ENCODE measurements at places on chromosomes 12 and 14.
A peak's percentile ranks its signal among the peaks of the same experiment; 100 is the strongest.

GRCh38 chr12:101328917-101329316 is 49.0 kb downstream of the UTP20 start:
- no peak for DNase-seq

DNA sequence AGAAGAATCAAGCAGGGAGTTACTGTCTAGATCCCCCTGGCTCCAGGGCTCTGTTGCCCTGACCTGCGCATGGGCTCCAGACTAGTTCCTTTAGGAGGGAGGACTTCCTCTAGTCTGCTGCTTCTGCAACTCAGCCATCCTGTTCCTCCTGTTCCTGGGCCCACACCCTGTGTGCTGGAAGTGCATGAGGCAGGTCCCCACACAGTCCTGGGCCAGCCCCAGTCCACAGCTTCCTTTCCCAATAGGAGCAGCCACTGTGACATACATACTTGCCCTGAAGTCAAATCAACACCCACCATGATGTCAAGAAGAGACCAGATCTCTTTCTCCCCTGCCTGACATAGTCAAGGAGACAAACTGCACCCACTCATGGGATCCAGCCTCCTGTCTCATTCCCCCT is 1.3 kb downstream of the SDR9C7 start:
- DNase-seq, result no peak

- no peak for DNase-seq
Observed at GRCh38 chr12:130762319-130762675, 46.2 kb upstream of the RIMBP2 start.

GRCh38 chr12:57852620-57853500 is 6.3 kb upstream of the CTDSP2 start:
- DNase-seq, result no peak

DNA sequence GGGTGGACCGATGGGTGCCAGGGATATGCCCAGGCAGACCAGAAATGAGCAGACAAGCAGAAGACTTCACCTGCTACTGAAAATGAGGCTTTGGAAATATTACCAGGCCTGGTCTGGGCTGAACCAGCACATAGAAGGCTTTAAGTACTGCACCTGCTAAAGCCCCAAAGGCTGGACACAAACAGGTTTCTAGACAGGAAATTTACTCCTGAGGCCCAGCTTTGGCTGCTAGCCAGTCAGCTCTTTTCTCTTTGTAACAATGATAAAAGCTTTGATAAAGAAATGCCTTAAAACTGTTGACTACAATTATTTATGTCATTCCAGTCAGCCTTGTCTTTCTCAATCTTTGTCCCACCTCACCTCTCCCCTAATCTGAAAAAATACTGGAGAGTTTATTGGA is 228.9 kb upstream of the EGLN3 start:
- DNase-seq, result no peak

DNA sequence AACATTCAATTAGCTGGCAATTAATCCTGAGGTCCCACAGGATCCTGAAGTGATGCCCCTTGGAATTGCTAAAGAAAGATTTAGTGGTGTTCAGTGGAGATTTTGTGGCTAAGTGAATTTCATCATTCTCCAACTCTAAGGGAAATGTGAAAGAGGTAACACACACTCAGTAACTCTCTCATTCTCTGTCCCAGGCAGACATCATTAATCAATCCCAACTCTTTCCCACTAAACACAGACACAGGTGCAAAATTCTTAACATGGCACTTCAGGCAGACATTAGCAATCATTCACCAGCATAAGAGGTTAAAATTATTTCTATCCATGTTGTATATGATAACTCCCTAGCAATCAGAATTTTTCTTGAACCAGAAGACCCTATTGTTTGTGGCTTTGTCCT is 40.2 kb downstream of the TRPV4 start:
- DNase-seq, result no peak

DNA sequence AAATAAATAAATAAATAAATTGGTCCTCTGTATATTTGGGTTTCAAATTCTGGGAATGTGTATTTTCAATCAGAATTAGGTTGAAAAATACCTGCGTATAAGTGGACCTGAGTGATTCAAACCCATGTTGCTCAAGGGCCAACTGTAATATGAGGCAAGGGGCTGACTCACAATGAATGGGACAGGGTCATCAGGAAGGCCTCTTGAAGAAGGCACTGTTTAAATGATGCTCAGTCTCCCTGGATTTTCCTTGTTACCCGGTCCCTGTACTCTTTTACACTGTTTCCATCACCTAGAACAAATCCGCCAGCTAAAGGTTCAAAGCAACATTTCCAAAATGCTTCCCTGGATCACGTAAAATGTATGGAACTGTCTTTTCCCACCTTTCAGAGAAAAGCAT is 3.8 kb downstream of the PSMB5 start:
- no peak for DNase-seq

DNA sequence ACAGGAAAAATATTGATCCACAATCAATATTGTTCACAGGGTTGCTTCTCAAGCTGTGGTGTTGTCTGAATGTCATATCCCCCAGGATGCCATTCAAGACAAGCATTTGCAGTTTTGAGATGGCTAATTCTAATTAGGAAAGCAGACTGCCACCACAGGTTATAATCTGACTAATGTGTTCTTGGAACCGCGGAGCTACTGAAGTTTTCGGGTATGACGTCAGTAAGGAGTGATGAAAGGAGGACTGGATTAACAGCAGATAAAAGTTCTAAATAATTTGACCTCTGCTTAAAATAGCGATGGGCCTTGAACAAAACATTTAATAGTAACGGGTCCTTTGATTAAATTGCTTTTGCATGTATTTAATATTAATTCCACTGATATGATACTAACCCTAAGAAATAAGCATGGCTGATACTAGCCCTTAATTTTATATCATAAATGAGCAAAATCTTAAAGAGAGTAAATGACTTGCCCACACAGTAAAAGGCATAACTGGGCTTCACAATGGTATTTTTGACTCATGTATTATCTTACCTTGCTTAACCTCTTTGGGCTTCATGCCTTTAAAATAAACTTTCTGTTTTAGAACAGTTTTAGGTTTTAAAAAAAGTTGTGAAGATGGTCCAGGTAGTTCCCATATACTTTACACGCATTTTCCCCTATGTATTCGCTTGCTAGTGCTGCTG is 50.3 kb downstream of the TSHR start:
- no peak for DNase-seq

- DNase-seq, result no peak
Observed at GRCh38 chr12:117032593-117033381, 66.4 kb downstream of the TESC start.

DNA sequence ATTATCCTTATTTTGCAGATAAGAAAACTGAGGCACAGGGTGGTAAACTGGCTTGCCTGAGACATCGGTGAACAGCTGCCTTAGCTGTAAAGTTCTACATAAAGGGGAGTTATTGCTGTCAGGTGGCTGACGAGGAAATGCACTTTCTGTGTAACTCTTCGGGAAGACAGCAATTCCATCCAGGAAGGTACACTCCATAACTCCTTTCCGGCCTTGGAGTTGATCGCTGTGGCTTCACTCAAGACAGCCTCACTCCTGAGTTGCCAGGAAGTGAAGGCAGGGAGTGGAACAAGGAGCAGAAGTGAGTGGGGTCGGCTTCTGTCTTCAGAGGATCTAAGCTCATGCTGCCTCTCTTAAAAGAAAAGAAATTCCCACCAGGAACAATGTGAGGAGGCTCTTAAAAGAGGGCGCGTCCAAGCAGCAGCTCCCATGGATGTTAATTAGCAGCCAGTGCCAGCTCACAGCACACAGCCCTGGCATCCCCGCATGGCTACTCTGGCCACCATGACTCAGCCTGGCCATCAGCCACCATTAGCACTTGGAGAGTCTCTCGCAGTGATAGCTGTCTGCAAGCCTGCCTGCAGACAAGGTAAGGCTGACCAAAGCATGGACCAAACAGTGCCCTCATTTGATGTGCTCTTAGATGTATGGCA is 60.3 kb downstream of the NUAK1 start:
- DNase-seq, result peak; percentile 57

DNA sequence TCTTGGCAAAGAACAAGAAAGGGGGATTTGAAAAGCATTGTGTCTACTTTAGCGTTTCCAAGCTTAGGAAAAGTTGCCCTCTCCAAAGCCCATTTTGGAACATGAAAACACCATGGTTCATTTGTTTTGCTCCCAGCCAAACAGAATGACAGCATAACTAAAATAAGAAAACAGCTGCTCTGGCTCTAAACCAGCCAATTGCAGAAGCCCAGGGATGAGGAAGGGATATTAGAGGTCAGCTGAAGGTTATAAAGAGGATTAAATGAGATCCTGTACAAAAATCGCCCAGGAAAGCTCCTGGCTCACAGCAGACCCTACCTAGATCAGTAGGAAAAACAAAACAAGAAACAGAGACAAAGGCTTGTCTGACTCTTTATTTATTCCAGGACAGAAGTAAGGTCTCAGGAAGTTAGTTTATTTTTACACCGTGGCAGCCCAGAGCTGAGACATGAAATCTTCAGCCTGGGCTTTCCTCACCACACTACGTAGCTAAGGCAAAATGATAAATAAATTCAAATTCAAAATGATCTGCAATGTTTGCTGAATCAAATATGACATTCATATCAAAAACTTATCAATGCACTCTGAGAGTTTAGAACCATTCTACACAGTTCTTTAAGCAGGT is 25.9 kb downstream of the SPX start:
- DNase-seq, result no peak

- DNase-seq, result no peak
Observed at GRCh38 chr12:110262442-110263388, 18.3 kb upstream of the ATP2A2 start.

DNA sequence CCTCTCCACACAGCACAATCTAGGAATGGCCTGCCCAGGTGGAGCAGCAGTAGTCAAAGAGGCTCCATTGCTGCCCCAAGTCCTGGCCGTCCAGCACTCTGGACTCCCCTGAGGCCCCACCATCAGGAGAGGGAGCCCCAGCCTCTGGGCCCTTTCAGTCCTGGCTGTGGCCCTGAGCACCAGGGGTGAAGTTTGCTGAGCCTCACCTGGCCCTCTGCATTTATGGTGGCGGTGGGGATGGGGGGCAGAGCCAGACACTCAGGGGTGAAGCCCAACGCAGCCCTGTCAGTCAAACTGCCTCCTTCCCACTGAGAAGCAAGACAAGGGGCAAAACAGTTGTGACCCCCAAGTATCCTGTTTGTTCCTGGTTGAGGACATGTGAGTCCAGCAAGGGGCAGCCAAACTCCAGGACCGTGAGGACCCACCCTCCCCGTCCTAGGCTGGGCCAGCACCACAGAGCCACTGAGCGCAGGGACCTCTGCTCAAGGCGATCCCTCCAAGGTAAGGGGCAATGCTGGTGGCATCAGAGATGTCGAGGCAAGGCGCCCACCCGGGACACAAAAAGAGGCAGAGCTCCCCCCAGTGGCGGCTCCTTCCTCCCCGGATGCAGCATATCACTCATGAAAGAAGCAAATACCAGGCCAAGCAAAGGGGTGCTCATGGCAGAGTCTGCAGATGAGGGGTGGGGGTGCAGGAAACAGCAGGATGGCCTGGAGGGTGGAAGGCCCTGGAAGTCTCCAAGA is 4.8 kb upstream of the AMN start:
- DNase-seq, result no peak

- DNase-seq, result no peak
Observed at GRCh38 chr14:104132981-104133380, 5.4 kb upstream of the KIF26A start.

GRCh38 chr14:81390696-81391095 is 9.4 kb downstream of the STON2 start:
- no peak for DNase-seq

- DNase-seq, result peak; percentile 70
Observed at GRCh38 chr12:96445691-96446583, 43.4 kb upstream of the CFAP54 start.

DNA sequence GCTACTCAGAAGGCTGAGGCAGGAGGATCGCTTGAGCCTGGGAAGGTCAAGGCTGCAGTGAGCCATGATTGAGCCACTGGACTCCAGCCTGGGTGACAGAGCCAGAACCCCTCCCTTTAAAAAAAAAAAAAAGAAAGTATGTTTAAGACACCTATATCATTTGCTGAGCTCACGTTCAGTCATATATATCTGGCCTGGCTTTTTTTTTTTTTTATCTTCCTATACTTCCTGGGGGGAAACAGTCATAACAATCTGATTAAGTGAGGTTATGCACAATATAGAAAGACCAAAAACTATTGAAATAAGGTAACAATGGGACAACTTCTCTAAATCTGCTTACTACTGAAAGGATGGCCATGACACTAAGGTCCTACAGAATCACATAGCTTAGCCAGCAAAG is 9.4 kb upstream of the ARID2 start:
- no peak for DNase-seq

- DNase-seq, result no peak
Observed at GRCh38 chr12:58419196-58419760, 477.9 kb downstream of the ATP23 start.

DNA sequence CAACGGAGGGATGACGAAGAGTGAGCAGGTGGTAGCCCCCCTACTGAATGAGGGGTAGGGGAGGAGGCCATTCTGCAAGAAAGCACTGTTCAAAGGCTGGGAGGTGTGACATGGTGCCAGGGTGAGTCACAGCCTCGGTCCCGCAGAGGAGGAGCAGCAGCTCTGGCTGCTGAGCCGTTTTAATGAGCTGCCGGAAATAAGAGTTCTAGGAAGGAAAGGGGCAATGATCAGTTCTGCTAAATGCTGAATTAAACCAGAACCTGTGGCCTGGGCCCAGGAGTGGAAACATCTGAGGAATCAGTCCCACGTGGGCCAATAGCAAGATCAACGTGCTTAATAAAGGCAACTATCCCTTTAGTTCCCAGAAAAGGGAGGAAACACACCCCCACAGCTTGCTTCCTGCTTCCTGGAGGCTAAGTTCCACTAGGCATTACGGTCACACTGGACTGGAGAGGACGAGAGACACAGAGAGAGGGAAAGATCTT is 3.6 kb downstream of the ABCD4 start:
- DNase-seq, result peak; percentile 11
